Stimulated activated CD4-positive, alpha-beta T cell treated with anti-CD3 and anti-CD28 coated beads, TNF-alpha, amount 100 ng/mL, for 4 hours (primary cell): ENCODE measurements at places on chromosomes 6 and 20.

- no peak for DNase-seq
Observed at GRCh38 chr6:107318100-107318736, 141.1 kb downstream of the PDSS2 start.

DNA sequence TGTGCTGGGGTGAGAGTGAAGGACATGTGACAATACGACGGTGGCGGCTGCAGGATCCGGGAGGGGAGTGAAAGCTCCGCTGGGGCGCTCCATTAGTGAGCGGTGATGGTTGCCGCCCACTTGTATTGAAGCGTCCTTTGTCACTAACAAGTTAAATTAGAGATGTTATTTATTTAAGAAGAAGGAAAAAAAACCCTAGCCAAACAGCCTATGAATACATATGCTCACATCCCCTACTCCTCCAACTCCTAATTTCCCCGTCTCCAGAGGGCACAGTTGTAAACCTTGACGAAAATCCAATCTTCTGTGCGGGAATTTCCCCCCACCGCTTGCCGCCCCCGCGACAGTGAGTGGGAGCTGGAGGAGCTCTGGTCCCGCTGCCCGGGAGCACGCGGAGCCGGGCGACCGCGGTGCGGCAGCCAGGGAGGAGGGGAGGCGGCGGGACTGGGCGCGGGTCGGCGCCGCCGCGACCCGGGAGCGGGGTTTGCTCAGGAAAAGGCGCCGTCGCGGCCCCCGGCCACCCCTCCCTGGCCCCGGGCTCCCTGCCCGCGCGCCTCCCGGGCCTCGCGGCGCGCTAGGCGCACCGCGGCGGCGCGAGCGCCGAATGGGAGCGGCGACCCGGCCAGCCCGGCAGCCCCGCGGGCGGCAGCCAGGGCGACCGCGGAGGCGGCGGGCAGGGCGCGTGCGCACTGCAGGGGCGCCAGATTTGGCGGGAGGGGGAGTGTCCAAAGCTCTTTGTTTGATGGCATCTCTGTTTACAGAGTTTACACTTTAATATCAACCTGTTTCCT is at the start of gene MYB:
Gene MYB, plus strand, starts transcription at position 767 of the 791 bp plus-strand sequence. CDS start 206 bp downstream, outside the sequence.
- DNase-seq: peak; percentile 55

DNA sequence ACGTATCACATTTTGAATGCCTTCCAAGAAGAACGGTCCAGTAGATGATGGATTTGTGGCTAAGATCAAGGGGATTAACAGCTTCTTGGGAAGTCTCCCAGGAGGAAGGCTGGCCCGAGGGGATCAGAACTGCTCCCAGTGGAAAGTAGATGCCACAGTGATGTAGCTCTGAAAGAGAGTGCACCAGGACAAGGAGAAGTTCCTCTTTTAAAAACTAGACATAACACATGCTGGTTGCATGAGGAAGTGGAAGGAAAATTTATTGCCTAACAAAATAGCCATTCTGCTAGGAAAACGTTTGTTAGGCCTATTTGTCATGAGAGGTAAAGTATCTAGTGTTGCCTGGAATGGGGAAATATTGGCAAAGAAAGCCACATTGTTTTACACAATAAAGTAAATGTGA is 87.8 kb downstream of the CDH26 start:
- no peak for DNase-seq

DNA sequence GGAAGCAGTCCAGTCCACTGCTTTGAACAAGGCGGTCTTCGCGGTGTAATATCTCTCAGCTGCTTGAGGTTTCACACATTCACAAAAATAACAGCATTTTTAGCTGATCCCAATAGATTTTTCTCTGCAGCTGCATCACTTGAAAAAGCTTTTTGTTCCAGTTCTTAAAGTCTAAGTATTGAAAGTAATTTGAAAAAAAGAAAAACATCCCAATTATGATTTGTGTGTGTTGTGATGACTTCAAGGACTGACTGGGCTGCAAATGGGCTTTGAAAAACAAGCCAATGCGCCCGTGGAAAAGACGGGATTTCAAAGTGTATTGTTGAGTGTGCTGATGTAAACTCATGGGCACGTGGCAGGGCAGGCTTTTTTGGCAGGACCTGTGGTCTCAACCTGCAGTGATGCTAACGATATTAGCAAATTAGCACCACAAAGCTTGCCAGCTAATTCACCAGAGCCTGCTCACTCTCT is 151.1 kb downstream of the TMEM242 start:
- DNase-seq: no peak

DNA sequence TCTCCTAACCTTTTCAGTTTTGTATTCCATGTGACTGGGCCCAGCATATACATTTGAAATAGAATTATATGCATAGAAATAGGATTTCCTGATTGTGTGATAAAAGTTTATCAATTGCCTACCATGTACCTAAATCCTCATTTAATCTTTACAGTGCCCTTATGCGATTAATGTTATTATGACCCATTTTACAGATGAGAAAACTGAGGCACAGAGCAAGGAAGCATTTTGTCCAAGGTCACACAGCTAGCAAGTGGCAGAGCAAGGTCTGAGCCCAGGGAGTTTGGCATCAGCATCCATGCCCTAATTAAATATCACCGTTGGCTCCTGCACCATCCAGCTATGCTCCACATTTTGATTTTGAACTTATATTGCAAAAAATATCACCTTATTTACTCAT is 28.2 kb upstream of the PAX1 start:
- no peak for DNase-seq

- no peak for DNase-seq
Observed at GRCh38 chr6:35922139-35922554, 1.2 kb upstream of the SRPK1 start.

GRCh38 chr6:452301-453067 is 60.9 kb downstream of the IRF4 start:
- no peak for DNase-seq

- no peak for DNase-seq
Observed at GRCh38 chr20:36974660-36975059, 23.2 kb upstream of the SAMHD1 start.

GRCh38 chr20:25148181-25148981 is 47.1 kb upstream of the ENTPD6 start:
- peak; percentile 38 for DNase-seq

DNA sequence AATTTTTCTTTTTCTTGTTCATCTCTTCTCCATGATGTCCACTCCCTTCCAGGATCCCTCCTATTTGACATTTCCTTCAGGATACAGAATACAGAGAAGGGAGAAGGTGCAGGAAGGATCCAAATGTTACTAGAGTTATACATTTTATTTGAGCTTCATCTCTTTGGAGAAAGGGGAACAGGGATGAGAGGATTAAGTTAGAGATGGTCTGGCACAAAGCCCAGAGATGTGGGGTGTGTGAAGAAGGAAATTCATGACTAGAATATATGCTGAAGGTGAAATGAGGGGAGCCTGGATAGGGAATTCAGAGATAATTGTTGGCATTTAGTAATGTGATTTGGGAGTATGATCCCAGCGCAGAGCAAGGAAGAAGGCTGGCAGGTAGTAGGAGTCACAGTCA is 22.5 kb upstream of the SRPK1 start:
- DNase-seq: no peak

- DNase-seq: no peak
Observed at GRCh38 chr6:95543798-95544197, 33.5 kb upstream of the MANEA start.

GRCh38 chr6:88612631-88613030 is 350.8 kb downstream of the RNGTT start:
- no peak for DNase-seq

GRCh38 chr6:38973178-38974057 is 75.2 kb upstream of the GLP1R start:
- DNase-seq: no peak

DNA sequence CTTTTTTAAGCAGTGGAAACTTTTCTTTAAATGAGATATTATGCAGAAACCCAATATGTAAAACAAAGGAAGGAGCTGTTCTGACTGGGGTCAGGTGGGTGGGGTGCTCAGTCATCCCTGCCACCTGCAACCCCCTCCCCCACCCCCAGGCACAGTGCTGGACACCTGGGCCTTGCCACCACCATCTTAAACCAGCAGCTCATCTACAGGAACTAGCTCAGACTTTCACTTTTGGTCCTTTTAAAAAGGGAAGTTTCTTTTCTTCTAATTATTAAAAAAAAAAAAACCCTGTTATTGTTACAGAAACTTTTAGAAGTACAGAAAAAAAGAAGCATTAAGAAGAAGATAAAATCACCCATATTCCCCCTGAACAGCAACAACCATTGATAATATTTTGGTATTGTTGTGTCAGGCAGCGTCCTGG is 37.1 kb downstream of the PPP1R16B start:
- peak; percentile 63 for DNase-seq

GRCh38 chr6:27293436-27294098 is 18.5 kb downstream of the POM121L2 start:
- no peak for DNase-seq

DNA sequence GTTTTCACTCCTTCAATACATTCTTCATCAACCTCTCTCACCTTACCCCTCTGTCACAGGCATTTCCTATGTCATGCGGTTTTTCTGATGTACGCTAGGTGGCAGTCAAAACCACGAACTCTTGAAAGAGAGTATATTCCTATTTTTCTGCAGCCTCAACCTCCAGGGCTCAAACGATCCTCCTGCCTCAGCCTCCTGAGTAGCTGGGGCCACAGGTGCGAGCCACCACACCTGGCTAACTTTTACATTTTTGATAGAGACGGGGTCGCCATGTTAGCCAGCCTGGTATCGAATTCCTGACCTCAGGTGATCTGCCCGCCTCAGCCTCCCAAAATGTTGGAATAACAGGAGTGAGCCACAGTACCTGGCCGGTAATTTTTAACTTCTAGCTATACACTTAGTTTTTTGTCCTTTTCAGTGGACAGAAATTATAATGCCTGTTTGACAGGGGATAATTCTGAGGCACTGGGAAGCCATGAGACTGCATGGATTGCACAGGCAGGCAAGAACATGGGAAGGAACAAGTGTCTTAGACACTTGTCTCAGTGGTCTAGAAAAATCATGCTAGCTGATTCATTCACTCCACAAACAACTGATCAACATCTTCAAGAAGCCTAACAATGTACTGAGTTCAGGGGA is 22.5 kb upstream of the HFE start:
- DNase-seq: no peak

DNA sequence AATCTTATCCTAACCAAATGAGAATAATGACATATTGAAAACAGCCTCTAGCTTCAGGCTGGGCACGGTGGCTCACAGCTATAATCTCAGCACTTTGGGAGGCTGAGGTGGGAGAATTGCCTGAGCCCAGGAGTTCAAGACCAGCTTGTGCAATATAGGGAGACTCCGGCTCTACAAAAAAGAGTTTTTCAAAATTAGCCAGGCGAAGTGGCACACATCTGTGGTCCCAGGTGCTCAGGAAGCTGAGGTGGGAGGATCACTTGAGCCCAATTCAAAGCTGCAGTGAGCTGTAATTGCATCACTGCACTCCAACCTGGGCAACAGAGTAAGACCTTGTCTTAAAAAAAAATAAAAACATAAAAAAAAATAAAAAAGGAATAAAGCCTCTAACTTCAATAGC is 4.7 kb downstream of the TUBB2A start:
- no peak for DNase-seq

DNA sequence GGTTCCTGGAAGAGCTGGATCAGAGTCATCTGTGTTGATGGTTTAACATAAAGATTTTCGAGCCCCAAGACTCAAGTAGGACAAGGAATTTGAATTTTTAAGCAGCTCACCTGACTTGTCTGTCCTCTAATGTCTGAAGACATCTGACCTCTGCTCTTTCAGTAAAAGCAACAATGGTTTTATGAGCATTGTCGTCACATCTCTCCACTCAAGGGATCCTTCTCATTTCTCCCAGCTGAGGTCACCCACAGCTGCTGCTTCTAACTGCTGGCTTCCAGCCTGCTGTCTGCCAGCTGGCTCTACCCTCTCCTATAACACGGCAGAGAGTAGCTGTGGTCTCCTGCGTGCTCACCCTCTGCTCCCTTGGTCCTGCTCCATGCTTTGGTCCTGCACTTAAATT is 24.7 kb upstream of the HDAC2 start:
- DNase-seq: no peak

DNA sequence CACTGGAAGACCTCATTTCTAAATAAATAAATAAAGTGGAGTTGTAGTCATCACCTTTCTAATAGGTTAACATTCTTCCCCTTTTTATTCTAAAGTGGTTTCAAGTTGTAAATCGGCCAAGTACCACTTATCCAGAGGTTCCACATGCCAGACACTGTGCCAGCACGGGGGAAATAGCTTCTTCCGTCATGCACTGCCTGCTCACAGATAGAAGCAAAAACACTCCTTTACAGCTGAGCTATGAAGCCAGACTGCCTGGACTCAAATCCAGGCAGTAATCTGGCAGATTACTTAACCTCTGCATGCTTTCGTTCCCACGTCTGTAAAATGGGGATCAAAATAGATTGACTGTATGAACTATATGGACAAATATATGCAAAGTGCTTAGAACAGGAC is 17.2 kb upstream of the SCML4 start:
- no peak for DNase-seq

- no peak for DNase-seq
Observed at GRCh38 chr20:695165-695866, 19.7 kb upstream of the SCRT2 start.

- DNase-seq: no peak
Observed at GRCh38 chr6:305371-306206, 13.3 kb downstream of the DUSP22 start.

DNA sequence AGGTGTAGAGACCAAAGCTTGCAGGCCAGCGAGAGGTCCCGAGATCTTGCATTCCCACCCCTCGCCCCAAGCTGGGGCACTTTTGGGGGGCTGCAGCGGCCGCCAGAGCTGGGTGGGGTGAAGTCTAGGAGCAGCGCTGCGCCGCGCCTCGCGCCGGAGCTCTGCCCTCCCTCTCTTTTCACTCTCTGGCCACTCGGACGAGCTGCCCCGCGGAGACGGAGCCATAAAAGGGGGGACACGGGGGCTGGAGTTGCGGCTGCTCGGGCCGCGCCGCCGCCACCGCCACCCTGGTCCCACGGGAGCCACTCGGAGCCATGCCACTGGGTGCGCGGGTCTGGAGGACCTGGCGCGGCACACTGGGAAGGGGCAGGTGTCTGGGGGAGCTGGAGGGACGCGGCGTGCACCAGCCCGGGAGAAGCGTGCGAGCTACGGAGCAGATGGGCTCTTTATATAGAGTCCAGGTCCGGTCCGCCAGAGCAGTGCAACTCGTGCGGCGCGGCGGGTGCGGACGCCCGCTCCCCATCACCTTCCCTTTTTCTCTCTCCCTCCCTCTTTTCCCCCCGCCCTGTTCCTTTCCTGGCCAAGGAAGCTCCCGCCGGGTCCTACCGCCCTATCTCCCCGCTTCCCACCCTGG is 687 bp upstream of the HTR1B start:
- no peak for DNase-seq

DNA sequence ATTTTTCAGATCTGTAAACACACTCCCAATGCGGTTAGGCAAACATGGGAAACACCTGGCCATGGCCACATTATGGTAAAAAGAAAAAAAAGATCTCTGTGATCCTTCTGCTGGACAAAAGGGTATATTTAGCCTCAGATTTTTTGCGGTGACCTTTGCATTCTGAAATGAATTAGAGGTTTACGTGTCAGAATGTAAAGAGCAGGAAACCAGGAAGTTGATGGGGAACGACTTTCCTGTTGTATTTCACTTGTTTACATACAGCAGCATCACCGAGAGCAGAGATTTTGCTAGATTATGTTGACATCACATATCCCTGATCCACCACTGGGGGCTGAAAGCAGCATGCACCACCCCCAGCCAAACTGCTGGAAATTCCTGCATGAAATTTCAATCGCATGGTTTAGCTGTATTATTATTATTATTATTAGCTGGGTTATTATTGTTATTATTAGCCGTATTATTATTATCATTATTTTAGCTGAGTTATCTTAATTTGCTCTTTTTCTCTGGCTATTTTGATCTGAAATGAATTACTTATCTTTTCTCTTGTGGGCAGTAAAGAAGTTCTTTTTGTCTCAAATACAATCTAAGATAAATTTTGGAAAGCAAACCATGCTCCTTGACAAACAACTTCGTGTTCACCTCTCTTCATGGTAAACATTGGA is 189.4 kb downstream of the ZFP64 start:
- DNase-seq: no peak
